A673 (cell line): ENCODE measurements at places on chromosomes 3 and 15. TPM values are rescaled to one million over a fixed set of nuclear protein-coding genes. Genes with fewer than 3 reads are reported as not detected.

The PLSCR2 gene
- total RNA-seq, result not detected in 2 replicates

The GABRR3 gene
- total RNA-seq, result not detected in 2 replicates

The GOLGA8G gene
- total RNA-seq, result not detected in 2 replicates

The FETUB gene
- not detected in 2 replicates for total RNA-seq

- no peaks in the 10 kb centered on the region for H3K36me3 ChIP-seq
- H3K27me3 ChIP-seq, result no peaks in the 10 kb centered on the region
- H3K4me1 ChIP-seq, result no peaks in the 10 kb centered on the region
- no peak overlapping the region for H3K27ac ChIP-seq
Observed at GRCh38 chr3:44416031-44417030, 61.1 kb downstream of the ZNF445 start.

- no peaks in the 10 kb centered on the region for H3K36me3 ChIP-seq
- no peak for DNase-seq
- H3K27ac ChIP-seq, result no peak overlapping the region
- no peak overlapping the region for H3K4me3 ChIP-seq
Observed at GRCh38 chr3:11668243-11669235, 24.8 kb upstream of the VGLL4 start.

GRCh38 chr3:186551387-186551786, 7.2 kb upstream of the CRYGS start:
- no peak overlapping the region for H3K27ac ChIP-seq
- peaks cover 45% of the 10 kb centered on the region for H3K36me3 ChIP-seq
- H3K4me1 ChIP-seq, result no peaks in the 10 kb centered on the region

DNA sequence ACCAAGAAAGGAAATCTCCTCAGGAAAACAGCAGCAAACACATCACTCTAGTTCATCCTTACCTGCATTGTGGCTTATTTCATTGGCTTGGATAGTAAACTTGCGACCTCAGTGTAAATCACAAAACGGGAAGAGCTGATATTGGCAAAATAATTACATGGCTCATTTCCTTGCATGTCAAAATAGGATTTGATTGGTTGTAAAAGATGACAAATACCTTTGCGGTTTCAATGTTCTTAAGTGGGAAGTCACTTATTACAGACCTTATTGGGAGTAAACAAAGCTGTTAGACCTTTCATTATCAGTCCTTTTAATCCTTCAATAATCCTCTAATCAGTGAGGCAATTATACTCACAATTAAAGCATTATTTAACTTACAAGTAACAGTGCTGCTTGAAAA, 590.6 kb downstream of the MAGI1 start:
- H3K27ac ChIP-seq, result no peak overlapping the region
- H3K4me3 ChIP-seq, result no peak overlapping the region
- H3K4me1 ChIP-seq, result peaks cover 9% of the 10 kb centered on the region
- H3K36me3 ChIP-seq, result no peaks in the 10 kb centered on the region
- DNase-seq, result no peak

DNA sequence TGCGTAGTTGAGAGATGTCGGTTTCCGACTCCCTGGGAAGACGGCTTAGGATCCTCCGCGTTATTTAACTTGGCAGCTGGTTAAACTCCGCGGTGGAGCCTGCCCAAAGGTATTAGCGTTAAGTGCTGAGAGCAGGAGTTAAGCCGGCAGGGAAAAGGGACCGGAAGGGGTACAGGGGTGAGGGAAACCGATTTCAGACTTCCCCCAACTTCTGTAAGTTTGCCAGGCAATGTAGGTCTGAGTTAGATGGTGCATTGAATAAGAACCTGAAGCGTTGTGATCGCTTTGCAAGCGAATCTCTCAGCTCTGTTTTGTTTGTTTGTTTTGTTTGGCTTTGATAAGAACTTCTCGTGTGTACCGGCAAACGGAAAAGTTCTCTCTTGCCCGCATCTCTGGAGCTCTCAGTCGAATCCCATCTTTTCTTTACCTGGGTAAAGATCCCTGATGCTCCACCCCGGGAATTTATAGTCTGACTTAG, 6.0 kb upstream of the FEZF2 start:
- peaks cover 84% of the 10 kb centered on the region for H3K27me3 ChIP-seq
- DNase-seq, result no peak
- no peak overlapping the region for H3K4me3 ChIP-seq
- H3K4me1 ChIP-seq, result no peaks in the 10 kb centered on the region

DNA sequence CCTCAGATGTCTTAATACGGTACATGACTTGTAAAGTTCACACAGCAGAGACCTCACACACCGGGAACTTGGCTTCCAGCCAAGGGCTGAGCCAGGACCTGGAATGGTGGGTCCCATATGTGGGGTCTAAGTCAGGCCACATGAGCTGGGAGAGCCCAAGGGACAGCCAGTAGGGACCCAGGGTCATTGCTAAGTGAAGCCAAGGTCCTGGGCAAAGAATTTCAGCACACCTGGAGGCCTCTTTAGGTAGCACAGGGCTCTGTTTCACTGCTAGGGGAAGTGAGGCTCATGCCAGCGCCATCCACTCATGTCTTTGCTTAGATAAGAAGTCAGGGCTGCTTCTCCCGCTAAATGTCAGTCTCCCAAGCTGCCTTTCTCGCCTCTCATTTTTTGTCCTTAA, 116.6 kb upstream of the TLE3 start:
- no peak for DNase-seq
- no peaks in the 10 kb centered on the region for H3K36me3 ChIP-seq
- H3K27ac ChIP-seq, result no peak overlapping the region

DNA sequence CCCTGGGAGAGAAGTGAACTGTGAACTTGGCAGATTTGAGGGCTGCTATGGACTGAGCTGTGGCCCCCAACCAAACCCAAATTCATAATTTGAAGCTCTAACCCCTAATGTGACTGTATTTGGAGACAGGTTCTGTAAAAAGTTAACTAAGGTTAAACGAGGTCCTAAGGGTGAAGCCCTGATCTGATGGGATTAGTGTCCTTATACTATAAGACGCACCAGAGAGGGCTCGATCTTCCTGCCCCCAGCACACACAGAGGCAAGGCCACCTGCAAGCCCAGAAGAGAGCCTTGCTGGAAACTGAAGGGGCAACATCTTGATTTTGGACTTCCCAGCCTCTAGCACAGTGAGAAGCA, 34.0 kb downstream of the TKT start:
- no peak overlapping the region for H3K27ac ChIP-seq
- no peaks in the 10 kb centered on the region for H3K27me3 ChIP-seq
- H3K36me3 ChIP-seq, result peaks cover 10% of the 10 kb centered on the region
- no peak for DNase-seq
- peaks cover 3% of the 10 kb centered on the region for H3K4me1 ChIP-seq

DNA sequence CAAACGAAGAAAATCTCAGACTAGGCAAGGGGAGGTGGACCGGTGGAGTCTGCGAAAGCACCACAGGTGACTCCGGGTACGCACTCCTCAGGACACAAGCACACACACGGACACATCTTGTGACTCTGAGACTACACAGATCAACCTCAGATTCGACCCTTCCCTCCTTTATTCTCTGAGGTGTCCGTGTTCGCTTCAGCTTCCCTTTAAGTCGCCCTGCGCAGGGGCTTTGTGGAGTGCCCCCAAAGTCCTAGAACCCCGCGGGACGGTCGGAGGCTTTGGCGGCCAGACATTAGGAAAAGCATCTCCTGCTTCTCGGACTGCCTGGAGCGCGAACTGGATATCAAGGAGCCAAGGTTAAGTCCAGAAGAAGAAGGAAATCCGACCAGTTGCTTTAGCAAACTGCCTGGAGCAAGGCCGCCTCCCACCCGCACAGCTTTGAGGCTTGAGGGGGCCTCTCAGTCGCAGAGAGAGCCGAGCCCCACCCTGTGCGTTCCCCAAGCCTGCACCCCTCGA, 730 bp downstream of the DGKG start:
- no peak overlapping the region for H3K4me3 ChIP-seq
- no peak for DNase-seq
- H3K27me3 ChIP-seq, result peaks cover 85% of the 10 kb centered on the region
- H3K27ac ChIP-seq, result no peak overlapping the region
- no peaks in the 10 kb centered on the region for H3K36me3 ChIP-seq

DNA sequence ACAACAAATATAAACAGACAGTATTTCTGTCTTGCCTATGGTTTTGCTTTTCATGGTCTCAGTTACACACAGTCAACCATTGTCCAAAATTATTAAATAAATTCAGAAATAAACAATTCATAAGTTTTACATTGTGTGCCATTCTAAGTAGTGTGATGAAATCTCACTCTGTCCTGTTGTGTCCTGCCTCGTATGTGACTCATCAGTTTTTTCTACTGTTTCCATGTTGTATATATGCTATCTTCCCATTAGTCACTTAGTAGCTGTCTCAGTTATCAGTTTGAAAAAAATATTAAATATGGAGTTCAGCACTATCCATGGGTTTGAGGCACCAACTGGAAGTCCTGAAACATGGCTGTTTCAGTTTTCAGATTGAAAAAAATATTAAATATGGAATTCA, 282.4 kb upstream of the GRM7 start:
- no peaks in the 10 kb centered on the region for H3K4me1 ChIP-seq
- no peak for DNase-seq
- H3K27ac ChIP-seq, result no peak overlapping the region
- no peak overlapping the region for H3K4me3 ChIP-seq

GRCh38 chr3:119294696-119295671, 801 bp downstream of the ARHGAP31 start:
- peak overlapping the region; percentile 70 for H3K27ac ChIP-seq
- H3K36me3 ChIP-seq, result no peaks in the 10 kb centered on the region
- peaks cover 9% of the 10 kb centered on the region for H3K4me1 ChIP-seq
- H3K4me3 ChIP-seq, result peak overlapping the region; percentile 66
- peak; percentile 51 for DNase-seq
- H3K27me3 ChIP-seq, result no peaks in the 10 kb centered on the region

- H3K4me3 ChIP-seq, result no peak overlapping the region
- no peaks in the 10 kb centered on the region for H3K27me3 ChIP-seq
- no peak overlapping the region for H3K27ac ChIP-seq
- no peak for DNase-seq
- no peaks in the 10 kb centered on the region for H3K4me1 ChIP-seq
Observed at GRCh38 chr15:64739577-64740143, 35.7 kb downstream of the RBPMS2 start.

GRCh38 chr3:106533788-106534160, 665.0 kb upstream of the CBLB start:
- H3K27me3 ChIP-seq, result no peaks in the 10 kb centered on the region
- no peak overlapping the region for H3K4me3 ChIP-seq
- H3K27ac ChIP-seq, result no peak overlapping the region
- no peak for DNase-seq
- H3K36me3 ChIP-seq, result no peaks in the 10 kb centered on the region
- H3K4me1 ChIP-seq, result no peaks in the 10 kb centered on the region

GRCh38 chr15:90055182-90055581, 47.1 kb downstream of the IDH2 start:
- H3K27me3 ChIP-seq, result no peaks in the 10 kb centered on the region
- DNase-seq, result no peak
- H3K27ac ChIP-seq, result no peak overlapping the region
- H3K4me3 ChIP-seq, result no peak overlapping the region

DNA sequence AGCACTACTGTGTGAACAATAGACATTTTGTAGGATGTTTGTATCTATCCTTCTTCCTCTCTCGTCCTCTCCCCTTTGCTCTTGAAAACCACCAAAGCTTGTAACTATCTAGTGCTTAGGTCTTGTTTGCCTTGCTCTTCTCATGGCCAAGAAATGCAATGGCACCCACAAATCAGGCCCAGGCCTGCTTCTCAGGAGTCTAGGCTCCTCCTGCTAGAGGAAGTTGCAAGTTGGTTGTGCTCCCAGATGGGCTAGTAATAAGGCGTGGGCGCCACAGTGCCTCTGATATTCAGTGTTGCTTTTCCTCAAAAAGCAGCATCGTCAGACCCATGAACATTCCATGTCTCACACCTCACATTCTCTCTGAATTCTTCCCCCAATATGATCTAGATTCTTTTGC, 28.7 kb downstream of the ZNF385D start:
- H3K4me3 ChIP-seq, result no peak overlapping the region
- no peak overlapping the region for H3K27ac ChIP-seq
- no peaks in the 10 kb centered on the region for H3K36me3 ChIP-seq
- H3K27me3 ChIP-seq, result no peaks in the 10 kb centered on the region
- no peak for DNase-seq
- H3K4me1 ChIP-seq, result no peaks in the 10 kb centered on the region

- no peaks in the 10 kb centered on the region for H3K4me1 ChIP-seq
- H3K4me3 ChIP-seq, result no peak overlapping the region
- no peak overlapping the region for H3K27ac ChIP-seq
- no peaks in the 10 kb centered on the region for H3K27me3 ChIP-seq
Observed at GRCh38 chr3:170572665-170573253, 13.1 kb downstream of the SLC7A14 start.

DNA sequence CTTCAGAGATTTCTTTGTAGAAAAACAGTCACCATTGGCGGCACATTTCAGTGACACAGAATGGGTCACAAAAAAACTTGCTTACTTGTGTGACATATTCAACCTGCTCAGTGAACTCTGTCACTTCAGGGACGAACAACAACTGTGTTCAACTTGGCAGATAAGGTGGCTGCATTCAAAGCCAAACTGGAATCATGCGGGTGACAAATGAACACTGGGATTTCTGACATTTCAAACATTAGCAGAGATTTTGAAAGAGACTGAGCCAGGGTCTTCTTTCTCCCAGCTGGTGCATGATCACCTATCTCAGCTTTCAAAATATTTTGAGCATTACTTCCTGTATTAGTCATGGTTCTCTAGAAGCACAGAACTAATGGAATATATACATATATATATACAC, 1.9 kb upstream of the EID1 start:
- peaks cover 9% of the 10 kb centered on the region for H3K4me1 ChIP-seq
- no peaks in the 10 kb centered on the region for H3K27me3 ChIP-seq
- no peak for DNase-seq
- no peak overlapping the region for H3K4me3 ChIP-seq
- peaks cover 5% of the 10 kb centered on the region for H3K36me3 ChIP-seq

GRCh38 chr3:29373131-29373680, 92.3 kb downstream of the RBMS3 start:
- no peak overlapping the region for H3K4me3 ChIP-seq
- H3K36me3 ChIP-seq, result no peaks in the 10 kb centered on the region
- H3K4me1 ChIP-seq, result no peaks in the 10 kb centered on the region
- no peak for DNase-seq
- no peaks in the 10 kb centered on the region for H3K27me3 ChIP-seq
- H3K27ac ChIP-seq, result no peak overlapping the region
